ENCODE measurements at places on chromosomes 1 and 21.

- DNase-seq: no peak
Measured at GRCh38 chr1:162550925-162551324, 10.6 kb upstream of the UAP1 start.

GRCh38 chr1:45792744-45793143 is 10.7 kb upstream of the MAST2 start:
- no peak for DNase-seq

GRCh38 chr1:91631718-91632330 is 131.2 kb downstream of the CDC7 start:
- no peak for DNase-seq

- DNase-seq: no peak
Measured at GRCh38 chr1:70455291-70455690, 44.2 kb downstream of the CTH start.

DNA sequence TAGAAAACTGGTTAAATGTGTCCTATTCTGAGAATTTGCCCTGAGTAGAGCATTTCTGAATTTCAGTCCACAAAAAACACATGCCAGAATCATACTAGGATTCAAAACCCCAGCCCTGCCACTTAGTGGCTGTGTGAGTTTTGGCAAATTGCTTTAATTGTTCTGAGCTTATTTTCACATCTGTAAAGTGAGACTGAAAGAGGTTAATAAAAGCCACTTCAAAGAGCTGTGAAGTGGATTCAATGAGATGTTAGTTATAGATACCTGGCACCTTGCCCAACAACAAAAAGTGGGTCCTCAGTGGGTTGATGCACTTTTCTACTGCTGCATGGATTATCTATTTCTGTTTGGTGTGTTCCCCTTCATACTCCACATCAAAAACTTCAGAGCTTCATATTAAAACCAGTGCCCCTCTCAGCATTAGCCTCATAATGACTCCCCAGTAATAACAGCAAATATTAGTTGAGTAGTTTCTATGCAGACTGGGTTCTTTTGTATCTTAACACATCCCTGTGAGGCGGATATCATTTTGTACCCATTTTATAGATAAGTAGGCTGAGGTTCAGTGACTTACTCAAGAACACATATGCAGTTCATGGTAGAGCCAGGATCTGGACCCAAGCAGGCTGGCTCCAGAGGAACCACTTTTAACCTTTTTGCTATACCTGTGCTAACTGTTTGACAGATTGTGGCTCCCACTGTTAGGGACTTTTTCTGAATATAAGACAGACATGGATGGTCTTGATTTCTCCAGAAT is 14.2 kb upstream of the ADORA3 start:
- DNase-seq: no peak

- DNase-seq: no peak
Measured at GRCh38 chr21:41048623-41049022, 119.3 kb upstream of the BACE2 start.

DNA sequence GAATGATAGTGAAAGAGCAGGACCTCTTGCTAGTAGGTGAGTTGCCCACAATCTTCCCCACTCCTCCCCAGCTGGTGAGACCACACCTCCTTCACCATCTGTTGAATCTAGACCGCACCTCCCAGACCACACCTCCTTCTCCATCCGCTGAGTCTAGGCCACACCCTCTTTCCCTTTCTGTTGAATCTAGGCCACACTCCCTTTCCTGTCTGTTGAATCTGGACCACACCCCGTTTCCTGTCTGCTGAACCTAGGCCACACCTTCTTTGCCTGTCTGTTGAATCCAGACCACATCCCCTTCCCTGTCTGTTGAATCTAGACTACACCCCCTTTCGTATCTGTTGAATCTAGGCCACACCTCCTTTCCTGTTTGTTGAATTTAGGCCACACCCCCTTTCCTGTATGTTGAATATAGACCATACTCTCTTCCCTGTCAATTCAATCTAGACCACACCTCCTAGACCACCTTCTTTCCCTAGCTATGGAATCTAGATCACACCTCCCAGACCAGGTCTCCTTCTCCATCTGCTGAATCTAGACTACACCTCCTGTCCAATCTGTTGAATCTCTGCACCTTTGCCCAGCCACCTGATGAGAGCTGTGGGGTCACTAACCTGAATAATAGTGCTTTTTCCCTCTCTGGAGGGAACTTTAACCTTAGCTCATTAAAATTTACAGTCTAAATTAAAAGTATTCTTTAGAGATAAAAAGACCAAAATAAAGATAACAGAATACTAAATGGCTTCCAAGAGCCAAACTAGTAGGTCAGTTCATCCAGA is 116.3 kb downstream of the DAB1 start:
- no peak for DNase-seq

- no peak for DNase-seq
Measured at GRCh38 chr1:14350197-14350596, 248.3 kb upstream of the KAZN start.

- DNase-seq: no peak
Measured at GRCh38 chr1:205109269-205109668, 12.5 kb downstream of the RBBP5 start.

- DNase-seq: no peak
Measured at GRCh38 chr1:153030895-153031294, at the start of gene SPRR1B. SPRR1B (plus strand) TSS chr1:153031203; CDS start chr1:153032346, 1,143 bp downstream.

DNA sequence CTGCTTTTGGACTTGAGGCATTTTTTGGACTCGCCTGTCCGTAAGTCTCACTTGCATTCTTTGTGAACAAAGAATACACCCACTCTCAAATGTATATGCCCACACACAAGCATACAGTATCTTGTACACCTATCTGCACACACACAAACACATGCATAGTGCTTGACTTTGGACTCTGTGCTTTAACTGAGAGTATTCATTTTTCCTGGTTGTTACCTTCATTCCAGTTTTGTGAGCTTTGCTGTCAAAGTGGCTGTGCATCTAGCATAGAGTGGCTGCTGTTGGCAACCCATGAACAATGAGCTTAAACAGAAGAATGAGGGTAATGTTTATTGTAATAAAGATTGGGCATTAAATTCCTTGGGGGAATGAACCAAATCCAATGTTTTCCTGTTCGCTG is 199.0 kb downstream of the PDE4B start:
- DNase-seq: no peak

DNA sequence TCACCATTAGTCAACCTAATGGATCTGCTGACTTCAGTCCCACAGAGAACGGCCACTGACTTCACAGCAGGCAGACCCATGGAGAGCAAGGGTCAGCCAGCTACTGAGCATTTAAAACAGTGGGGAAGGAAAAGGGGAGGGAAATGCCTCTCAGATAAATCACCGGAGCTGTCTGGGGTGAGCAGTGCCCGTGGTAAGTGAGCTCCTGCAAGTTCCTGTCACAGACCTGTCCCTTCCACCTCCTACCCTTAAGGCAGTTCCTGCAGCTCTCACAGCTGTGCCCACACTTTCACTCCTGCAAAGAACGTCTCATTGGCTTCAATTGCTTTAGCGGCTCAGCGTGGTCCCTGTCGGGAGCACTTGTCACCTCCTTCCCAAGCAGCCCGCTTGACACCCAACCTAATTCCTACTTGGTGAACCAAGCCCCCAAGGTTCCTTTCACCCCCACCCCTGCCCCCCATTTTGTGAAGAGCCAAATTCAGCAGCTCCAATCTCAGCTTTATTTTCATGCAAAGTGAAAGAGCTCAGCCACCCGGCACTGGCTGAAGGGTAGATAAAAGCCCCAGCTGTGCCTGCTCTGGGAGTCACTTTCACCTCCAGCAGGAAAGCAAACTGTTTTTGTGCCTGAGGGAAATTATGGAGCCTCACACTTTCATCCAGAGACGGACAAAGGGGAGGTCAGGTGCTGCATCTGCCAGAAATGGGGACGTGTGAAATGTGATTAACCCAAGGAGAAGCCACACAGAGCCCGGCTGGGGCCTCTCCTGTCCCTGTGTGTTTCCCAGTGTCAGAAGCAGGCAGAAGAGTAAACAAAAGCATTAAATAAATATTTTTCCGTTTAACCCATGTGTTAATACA is 306.2 kb downstream of the TTLL7 start:
- DNase-seq: no peak

GRCh38 chr1:29973406-29973805 is 737.1 kb downstream of the PTPRU start:
- DNase-seq: no peak

GRCh38 chr1:53390261-53390660 is 62.4 kb upstream of the LRP8 start:
- DNase-seq: no peak

GRCh38 chr1:39110882-39111281 is 84.7 kb downstream of the NDUFS5 start:
- no peak for DNase-seq

DNA sequence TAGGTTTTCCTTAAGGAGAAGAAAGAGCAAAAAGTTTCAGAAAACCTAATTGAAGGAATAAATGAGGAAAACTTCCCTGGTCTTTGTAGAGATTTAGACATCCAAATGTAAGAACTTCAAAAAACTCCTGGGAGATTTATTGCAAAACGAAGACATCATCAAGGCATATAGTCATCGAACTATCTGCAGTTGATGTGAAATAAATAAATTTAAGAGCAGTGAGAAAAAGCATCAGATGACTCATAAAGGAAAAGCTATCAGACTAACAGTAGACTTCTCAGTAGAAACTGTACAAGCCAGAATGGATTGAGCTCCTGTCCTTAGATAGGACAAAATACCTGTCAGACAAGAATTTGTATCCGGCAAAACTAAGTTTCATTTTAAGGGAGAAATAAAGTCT is 569.4 kb upstream of the ADAMTS5 start:
- no peak for DNase-seq

GRCh38 chr1:166327886-166328285 is 161.1 kb upstream of the FAM78B start:
- DNase-seq: no peak
